ENCODE measurements at places on chromosomes 2 and 18. TPM values are rescaled to one million over a fixed set of nuclear protein-coding genes. Genes with fewer than 3 reads are reported as not detected.

The ITPRIPL1 gene
- total RNA-seq = 7.0 TPM

The FEZ2 gene
- 103 TPM for total RNA-seq

The ATP6V1B1 gene
- not detected for total RNA-seq

The INPP5D gene
- 45.3 TPM for total RNA-seq

The COBLL1 gene
- 7.8 TPM for total RNA-seq

The LRRC30 gene
- total RNA-seq = not detected

The IL36A gene
- total RNA-seq = not detected

The CYP27A1 gene
- total RNA-seq = 8.6 TPM

The SLC35F6 gene
- 52.8 TPM for total RNA-seq

The GCG gene
- total RNA-seq = not detected

The HOXD3 gene
- 19.2 TPM for total RNA-seq

The IRS1 gene
- 0.23 TPM for total RNA-seq

The DOK6 gene
- total RNA-seq = 1.0 TPM

The DOK1 gene
- total RNA-seq = 21.5 TPM

The NGEF gene
- 0.17 TPM for total RNA-seq

The BMPR2 gene
- total RNA-seq = 85.8 TPM

The SERPINB13 gene
- not detected for total RNA-seq

The GPBAR1 gene
- total RNA-seq = not detected

The NTSR2 gene
- not detected for total RNA-seq

The C2orf66 gene
- total RNA-seq = 0.14 TPM

The KIF5C gene
- 0.34 TPM for total RNA-seq

The CRYGD gene
- not detected for total RNA-seq

The MAPK4 gene
- total RNA-seq = not detected

The LYG2 gene
- not detected for total RNA-seq

The CPLX4 gene
- total RNA-seq = not detected

The LDLRAD4 gene
- total RNA-seq = 15.9 TPM

All from dermis blood vessel endothelial cell (primary cell).